ENCODE measurements at places on chromosomes 6 and 20.

- DNase-seq: no peak
Observed at GRCh38 chr6:99467509-99468106, 42.5 kb upstream of the PNISR start.

- no peak for DNase-seq
Observed at GRCh38 chr6:137013031-137013430, 31.7 kb downstream of the IL20RA start.

DNA sequence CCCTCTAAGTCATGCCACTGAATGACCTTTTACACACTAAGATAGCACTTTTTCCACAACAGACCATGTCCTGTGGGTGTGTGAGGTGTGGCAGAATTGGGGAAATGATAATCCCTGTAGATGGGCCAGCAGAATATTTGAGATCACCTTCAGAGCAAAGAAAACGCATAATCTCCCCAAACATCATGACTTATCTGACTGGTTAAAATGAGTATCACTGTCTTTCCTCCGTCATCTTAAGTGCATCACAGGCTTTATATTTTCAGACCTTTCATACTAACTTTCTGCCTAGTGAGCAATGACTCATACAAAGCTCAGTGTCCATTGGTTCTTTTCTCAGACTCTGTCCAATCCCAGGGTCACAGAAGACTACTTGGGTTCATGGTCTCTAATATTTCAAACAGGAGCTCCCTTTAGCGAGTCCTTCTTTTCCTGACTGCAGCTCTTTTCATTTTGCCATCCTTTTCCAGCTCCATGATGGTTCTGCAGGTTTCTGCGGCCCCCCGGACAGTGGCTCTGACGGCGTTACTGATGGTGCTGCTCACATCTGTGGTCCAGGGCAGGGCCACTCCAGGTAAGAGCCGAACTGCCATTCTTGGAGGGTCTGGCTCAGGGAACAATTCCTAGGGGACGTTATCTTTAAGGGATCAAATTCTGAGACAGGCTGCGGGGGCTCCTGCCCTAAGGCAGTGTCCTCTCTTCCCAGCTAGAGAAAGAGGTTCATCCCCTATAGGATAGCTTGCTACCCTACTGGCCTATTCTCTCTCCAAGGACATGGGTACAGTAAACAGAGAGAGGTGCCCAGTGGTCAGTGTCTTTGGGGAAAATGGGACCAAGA, at the start of gene HLA-DPB1:
Gene HLA-DPB1, plus strand, starts transcription at position 423 of the 838 bp plus-strand sequence. Its CDS starts 52 bp downstream, at position 475.
- DNase-seq: no peak

- no peak for DNase-seq
Observed at GRCh38 chr6:159852877-159853276, 37.9 kb upstream of the MAS1 start.

GRCh38 chr20:19257865-19258264, 45.4 kb downstream of the SLC24A3 start:
- no peak for DNase-seq

GRCh38 chr6:41940759-41941279, 789 bp downstream of the CCND3 start:
- peak; percentile 21 for DNase-seq

DNA sequence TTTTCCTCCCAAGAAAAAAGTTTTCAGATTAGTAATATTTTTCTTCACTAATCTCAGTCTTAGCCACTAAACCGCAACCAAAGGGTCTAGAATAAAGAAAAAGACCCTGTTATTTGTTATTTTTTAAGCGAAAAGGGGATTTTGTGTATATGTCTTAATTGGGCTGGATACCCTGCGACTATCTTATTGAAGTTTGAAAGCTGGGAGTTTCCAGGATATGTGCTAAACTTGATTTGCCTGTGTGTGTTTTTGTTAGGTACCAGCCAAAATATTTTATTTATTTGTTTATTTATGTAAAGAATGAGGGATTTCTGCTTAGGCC, 52.4 kb downstream of the TNFAIP3 start:
- DNase-seq: no peak

DNA sequence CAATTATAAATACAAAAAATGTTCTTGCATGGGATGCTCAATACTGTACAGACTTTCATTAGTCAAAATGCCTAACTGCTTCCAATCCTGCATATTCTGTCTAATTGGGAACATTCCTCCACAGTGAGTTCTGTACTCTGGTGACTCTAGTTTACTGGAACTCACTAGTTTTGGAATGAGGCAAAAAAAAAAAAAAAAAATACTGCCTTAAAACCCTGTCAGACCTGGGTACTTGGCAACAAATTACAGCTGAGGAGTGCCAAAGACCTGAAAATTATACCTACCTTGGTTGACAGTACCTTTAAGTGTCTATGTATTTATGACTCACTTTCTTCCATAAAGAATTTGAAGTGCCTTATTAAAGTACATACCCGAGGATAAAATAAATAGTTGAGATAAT, 276.7 kb downstream of the FARS2 start:
- DNase-seq: no peak

DNA sequence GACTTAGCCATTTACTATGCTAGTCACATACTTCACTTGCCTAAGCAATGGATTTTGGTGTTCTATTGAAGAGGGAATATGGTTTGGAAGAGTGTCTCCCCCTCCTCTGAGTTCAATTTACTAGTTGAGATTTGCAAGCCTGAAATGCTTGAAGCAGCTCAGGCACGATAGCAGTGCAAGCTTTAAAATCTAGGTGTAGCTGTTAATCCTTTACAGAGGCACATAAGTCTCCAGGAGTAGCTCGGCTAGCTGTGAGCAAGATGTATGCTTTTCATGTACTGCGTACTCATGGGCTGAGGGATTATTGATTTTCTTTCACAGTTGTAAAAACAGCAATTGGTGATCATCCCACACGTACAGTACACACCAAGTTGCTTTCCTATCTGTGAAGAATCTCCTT, 726 bp downstream of the FLRT3 start:
- no peak for DNase-seq

DNA sequence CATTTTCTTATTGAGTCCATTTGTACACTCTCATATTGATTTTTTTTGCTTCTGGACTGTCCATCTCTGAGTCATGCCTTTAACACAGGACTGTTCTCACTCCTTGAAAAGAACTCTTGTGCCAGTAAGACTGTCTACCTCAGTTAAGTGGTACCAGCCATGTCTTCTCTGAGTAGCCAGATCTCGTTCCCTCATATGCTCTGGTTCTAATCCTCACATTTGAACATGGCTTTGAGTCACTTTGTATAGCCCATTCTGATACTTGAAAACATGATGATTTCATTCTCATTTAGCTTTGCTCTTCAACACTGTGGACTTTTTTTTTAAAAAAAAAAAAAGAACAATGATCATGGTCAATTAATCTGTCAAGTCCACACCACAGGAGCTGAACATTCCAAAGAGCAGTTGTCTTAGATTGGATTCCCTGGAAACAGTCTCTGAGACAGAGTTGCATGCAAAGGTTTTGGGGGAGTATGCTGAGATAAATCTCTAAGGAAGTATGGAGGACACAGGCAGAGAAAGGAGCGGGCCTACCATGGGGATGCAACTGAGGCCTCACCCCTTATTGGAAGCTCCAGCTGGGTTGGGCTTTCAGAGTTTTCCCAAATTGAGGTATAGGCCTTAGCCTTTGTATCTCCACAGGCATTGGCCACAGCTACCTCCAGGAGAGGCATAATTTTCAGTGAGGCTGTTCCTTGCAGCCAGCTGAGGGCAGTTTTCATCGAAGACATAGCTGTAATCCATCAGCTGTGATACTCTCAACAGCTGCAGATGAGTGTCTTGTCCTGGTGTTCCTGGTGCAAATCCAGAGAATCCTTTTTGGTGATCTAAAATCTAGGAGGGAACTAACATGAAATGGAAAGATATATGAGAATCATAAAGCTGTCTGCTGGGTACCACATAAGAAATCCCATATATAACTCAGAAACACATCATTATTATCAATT, 6.0 kb upstream of the PTCHD4 start:
- no peak for DNase-seq

DNA sequence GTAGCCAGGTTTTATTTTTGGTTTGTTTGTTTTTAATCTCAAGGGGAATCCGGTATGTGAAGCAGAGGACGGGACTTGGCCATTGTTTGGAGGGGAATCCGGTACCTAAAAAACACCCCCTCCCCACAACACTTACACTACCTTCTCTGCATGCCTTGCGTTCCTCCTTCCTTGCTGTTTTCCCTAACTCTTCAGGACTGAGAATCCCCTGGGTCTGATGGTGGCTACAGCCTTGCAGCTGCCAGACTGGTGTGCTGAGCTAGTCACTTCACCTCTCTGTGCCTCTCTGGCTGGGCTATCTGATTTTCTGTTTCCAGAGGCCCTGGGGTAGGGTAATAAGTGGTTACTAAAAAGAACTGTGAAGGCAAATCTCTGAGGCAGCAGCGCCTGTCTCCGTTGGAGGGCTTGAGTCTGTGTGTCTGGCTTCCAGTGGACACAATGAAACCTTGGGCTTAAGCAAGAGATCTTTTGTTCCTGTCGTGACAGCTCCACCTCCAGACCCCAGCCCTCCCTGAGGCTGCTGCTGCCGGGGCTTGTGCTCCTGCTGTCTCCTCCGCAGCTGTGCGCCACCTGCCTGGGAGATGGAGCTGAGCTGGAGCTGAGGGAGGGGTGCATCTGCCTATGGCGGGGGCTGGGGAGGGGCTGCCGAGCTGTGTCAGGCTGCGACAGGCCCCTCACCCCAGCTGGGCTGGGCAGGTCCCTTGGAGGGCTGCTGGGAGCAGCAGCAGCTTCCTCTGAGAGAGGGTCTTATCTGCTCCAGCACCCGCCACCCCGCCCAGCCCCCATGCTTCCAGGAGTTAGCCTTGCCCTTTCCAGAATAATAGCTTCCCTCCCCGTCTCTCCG, 65.8 kb upstream of the CCDC167 start:
- DNase-seq: peak; percentile 45

GRCh38 chr20:33524261-33524660, 34.4 kb downstream of the CBFA2T2 start:
- DNase-seq: no peak

GRCh38 chr6:17820055-17820454, 113.3 kb upstream of the NUP153 start:
- no peak for DNase-seq

GRCh38 chr20:23606652-23607049, 934 bp upstream of the CST9 start:
- DNase-seq: peak; percentile 75

DNA sequence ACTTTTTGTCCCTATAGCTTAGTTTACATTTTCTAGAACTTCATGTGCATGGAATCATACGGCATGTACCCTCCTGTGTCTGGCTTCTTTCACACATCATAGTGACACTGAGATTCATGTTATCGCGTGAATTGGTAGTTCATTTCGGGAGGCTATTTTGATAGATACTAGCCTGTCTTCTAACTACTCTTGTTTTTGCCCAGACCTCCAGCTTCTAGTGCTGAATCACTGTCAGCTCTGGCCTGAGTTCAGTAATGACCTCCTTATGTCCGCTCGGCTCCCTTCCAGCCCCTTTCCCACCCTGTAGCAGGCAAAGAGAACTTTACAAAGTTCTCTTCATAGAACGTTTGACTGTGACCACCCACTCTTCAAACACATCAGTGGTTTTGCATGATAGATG, 14.1 kb downstream of the MYBL2 start:
- DNase-seq: no peak

DNA sequence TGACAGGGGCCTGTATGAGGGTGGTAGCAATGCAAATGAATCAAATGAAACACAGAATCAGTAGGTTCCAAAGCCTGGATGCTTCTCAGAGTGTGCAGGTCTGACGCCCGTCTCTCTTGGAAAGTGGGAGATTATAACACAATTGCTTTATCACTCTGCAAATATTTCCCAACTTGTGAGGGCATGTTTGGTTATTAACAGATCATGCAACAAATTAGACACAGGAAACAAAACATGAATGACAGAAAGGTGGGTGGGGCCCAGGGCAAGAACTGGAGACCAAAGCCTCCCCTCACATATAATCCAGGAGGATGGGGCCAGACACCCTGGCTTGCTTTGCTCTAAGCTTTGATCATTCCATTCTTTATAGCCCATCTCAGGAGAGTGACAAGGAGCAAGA, 108.6 kb upstream of the MRPS10 start:
- no peak for DNase-seq

GRCh38 chr6:87701344-87701675, 723 bp downstream of the AKIRIN2 start:
- DNase-seq: peak; percentile 33

- peak; percentile 44 for DNase-seq
Observed at GRCh38 chr6:30883685-30884520, at the start of gene DDR1. Gene DDR1, plus strand, starts transcription at chr6:30884519. Its CDS starts 4,211 bp downstream, at chr6:30888730.

DNA sequence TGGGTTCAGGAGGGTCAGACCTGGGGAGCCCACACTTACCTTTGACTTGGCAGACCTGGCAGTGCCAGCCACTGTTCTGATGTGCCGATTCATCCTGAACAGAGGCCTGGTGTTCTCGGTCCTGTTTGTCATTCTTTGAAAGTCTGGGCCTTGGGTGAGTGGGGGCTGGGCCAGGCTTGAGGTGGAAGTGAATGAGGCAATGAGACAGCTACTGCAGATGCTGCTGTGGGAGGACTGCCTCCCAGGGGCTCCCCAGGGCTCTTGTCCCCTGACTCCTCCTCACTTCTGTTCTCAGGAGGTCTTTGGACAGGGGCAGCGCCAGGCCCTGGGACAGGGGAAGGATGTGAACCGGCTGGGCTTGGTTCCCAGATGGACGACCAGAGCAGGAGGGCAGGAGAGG, 5.6 kb upstream of the TREML4 start:
- no peak for DNase-seq

GRCh38 chr6:143258945-143259344, 191.6 kb downstream of the ADAT2 start:
- no peak for DNase-seq

- peak; percentile 64 for DNase-seq
Observed at GRCh38 chr20:60921022-60921622, 330.9 kb upstream of the CDH4 start.

DNA sequence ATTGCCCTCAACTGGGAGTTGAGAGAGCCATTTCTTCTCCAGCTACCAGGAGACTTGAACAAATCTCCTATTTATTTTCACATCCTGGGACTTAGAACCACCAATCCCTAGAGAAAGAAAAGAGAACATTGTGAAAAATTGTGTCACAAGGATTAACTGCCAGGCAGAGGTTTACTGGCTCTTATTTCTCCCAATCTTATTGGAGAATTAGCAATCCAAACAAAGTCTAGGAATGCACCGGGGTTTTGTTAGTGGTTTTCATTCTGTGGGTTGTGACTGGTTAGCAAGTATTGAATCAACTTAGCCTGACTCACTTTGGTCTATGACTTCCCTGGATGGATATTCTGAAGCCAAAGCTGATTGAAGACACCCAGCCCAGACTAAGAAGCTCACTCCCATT, 21.2 kb upstream of the ENPP5 start:
- no peak for DNase-seq

DNA sequence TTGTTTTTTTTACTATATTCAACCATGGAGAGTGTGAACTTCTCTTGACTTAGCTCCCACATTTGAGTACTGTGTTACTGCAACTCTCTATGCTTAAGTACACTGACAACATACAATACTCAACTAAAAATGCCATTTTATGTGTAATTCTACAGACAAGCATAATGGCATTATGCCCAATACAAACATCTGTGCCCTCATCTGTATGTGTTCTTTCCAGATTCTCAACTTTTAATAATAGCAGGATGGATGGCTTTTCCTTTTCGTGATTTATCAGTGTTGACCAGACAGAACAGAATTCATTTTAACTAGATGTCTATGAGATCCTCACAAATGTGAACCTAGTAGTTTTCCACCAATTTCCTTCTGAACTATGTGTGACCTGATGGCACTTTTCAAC, 84.2 kb upstream of the MARCKS start:
- no peak for DNase-seq

All from progenitor cell of endocrine pancreas (in vitro differentiated cells).